ENCODE measurements at places on chromosomes 4 and X.

- no peak for DNase-seq
Observed at GRCh38 chrX:144715337-144715736, 532.0 kb upstream of the SPANXN1 start.

- DNase-seq, result no peak
Observed at GRCh38 chr4:122978109-122978508, 55.7 kb upstream of the NUDT6 start.

GRCh38 chr4:71081192-71081591 lies 87.7 kb downstream of the DCK start:
- no peak for DNase-seq

DNA sequence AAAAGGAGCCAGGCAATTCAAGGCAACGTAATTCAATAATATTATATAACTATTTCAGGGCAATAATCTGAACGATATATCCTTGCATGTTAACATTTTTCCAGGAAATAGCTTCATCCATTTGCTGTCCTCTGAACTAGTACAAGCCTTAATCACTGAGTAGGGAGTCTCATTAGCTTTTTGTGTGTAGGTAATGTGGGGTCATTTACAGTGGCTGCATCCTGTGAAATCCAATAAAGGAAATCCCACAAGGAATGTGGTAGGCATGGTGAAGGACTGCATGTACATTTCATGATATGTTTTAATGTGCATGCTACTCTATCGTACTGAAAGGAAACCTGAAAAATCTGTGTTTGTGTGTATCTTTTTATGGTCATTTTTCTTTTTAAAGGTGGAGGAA lies 103.5 kb downstream of the SLC4A4 start:
- no peak for DNase-seq

DNA sequence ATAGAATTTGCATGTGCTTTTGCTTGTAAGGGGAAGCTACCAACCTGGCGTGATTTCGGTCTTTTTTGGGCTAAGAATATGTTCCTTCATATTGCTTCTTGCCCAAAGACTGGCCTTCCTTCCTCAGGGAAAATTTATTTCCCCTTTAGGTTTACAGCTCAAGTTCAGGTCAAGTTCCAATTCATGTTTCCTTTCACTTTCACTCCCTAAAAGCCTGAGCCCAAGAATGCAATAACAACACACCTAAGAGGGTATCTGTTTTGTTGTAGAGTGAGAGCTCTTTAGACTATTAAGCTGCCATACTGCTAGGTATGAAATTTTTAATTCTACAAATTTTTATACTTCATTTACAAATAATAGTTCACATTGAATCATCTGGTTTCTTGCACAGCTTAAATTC lies 299.6 kb downstream of the TLL1 start:
- DNase-seq, result no peak

GRCh38 chr4:175035905-175036304 lies 117.7 kb downstream of the ADAM29 start:
- DNase-seq, result no peak

GRCh38 chr4:178554352-178554751 lies 1112.1 kb upstream of the AGA start:
- DNase-seq, result no peak

- no peak for DNase-seq
Observed at GRCh38 chr4:184647266-184648053, 1.8 kb downstream of the CASP3 start.

- DNase-seq, result no peak
Observed at GRCh38 chr4:5609306-5610007, 98.9 kb downstream of the EVC2 start.

- no peak for DNase-seq
Observed at GRCh38 chrX:31658360-31658759, 586.5 kb upstream of the FTHL17 start.

DNA sequence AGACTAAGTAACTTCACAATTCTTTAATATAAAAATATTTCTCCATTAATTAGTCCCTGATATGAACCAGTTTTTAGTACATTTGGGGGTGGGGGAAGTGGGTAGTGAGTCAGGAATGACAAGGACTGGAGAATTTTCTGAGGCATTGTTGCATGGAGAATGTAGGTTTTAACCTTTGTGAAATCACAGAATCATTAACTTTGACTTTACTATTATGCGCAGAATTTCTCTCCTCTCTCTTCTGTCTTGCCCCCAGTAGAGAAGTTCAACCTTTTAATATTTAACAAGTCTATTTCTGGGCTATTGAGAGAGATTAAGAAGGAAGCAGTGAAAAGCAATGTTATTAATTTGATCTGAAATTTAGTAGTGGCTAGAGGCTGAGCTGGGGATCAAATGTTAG lies 597.0 kb downstream of the PCDH18 start:
- no peak for DNase-seq

GRCh38 chr4:56320293-56320692 lies 67.0 kb downstream of the AASDH start:
- DNase-seq, result no peak

- peak; percentile 29 for DNase-seq
Observed at GRCh38 chr4:145719752-145720624, 40.0 kb downstream of the C4orf51 start.

- DNase-seq, result no peak
Observed at GRCh38 chr4:98638661-98639060, 19.8 kb downstream of the TSPAN5 start.

DNA sequence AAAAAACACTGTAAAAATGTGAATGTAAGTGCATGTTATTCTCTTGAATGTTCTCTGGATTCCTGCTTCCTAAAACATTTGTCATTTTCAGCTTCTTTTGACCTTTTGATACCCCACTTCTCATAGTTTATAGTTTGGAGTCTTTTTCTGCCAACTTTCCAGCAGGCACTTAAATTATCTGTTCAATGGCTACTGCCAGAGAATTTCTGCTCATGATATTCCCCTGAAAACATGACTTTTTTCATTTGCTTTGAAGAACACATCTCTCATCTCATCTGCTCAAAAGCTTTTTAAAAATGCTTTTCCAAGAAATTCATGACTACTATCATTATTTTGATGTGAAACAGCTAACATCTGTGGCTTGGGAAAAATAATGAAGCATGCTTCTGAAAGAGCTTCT lies 269.7 kb upstream of the PCDH7 start:
- no peak for DNase-seq

DNA sequence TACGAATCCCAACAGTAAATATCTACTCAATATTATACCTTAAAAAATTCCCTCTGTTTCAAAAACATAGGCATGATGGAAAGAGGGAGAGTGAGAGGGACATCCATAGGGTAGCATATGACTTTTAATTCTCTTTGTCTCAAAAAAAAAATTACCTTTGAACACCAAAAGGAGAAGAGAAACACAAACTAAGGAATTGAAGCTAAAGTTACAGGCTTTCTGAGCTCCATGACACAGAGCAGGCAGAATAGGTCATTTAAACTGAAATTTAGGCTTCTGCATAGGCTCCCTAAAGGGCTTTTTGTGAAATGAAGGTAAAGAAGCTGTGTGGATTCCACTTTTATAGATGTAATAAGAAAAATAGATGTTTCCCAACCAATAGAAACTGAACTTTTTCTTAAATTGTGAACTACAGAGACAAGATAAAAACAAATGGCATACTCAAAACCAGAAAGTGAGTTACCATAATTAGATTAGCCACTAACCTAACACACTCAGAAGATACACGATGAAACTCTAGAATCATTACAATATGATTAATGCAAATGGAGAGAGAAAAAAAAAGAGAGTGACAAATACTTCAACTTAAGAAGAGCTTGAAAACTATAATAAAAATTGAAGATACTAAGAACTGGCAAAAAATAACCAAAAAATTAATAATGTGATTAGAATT lies 584.6 kb downstream of the GABRG1 start:
- no peak for DNase-seq

DNA sequence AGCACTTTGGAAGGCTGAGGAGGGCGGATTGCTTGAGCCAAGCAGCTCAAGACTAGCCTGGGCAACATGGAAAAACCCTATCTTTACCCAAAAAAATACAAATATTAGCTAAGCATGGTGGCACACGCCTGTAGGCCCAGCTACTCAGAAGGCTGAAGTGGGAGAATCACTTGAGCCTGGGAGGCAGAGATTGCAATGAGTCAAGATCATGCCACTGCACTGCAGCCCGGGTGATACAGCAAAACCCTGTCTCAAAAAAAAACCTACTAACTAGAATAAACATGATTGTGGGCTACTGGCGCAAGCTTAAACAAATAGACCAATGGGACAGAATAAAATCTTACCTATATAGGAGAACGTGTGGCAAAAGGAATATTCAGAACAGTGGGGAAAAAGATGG lies 7.3 kb downstream of the CDKL2 start:
- no peak for DNase-seq

DNA sequence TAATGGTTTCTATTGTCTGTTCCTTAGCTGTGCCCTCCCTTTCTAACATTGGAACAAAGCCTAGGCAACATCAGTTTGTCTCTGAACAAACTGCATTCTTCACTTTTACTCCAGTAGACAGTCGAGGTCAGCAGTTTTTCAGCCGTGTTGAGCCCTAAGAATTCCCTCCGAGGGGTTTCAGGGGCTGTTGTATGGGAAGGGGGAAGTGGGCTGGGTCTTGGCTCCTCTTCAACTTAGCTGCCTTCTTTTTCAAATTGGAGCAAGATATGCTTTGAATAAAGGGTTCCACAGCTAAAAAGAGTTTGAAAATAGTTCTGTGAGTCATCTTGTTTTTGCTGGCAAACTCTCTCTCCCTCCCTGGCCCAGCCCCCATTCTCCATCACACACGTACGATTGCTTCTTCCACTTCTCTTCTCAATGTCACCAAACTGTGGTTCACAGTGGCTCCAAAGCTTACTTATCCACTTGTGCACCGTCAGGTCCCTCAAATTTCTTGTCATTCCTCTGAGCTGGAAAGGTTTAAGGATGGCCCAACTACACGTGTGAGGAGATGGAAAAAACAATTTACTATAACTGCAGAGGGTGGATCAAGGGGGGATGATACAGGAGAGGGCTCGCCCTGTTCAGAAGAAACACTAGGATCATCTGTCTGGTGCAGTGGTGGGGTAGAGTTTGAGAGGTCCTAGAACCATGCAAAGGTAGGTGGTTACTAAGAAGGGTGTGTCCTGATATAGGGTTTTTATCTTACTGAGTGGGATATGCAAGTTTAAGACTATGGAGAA lies 9.2 kb upstream of the MAML3 start:
- DNase-seq, result no peak
